ENCODE measurements at places on chromosomes 7 and 10.
A peak's percentile ranks its signal among the peaks of the same experiment; 100 is the strongest.

GRCh38 chr10:80170641-80171040 lies 34.7 kb downstream of the ANXA11 start:
- no peak for DNase-seq

DNA sequence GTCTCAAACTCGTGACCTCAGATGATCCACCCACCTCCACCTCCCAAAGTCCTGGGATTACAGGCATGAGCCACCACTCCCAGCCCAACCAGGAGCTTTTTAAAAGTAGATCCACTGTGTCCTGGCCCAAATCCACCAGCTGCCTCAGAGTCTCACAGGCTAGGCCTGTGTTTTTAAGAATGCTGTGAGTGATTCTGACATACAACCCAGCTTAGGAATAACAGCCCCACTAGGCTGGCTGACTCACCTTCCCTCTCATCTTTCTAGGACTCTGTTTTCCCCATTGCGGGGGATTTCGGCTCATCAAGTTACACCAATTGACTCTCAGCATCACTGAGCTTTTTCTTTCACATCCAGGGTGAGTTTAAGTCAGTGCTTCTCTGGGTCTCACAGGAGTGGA lies 207.6 kb downstream of the SKIDA1 start:
- DNase-seq = no peak

DNA sequence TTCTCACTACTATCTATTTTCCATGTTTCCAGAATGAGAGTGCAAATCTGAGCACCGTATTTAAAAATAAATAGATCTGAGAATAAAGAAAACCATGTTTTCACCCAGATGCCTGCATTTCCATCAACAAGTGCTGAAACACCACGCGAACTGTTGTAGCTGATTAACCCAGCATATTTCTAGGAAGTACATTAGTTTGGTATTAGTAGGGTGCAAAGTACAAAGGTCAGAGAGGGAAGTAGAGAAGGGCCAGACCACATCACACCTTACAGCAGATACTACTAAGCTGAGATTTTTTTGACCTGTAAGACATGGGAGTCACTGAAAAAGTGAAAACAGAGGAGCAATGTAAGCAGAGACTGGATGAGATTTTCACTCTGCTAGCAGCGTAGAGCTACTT lies 181.3 kb downstream of the IMMP2L start:
- no peak for DNase-seq

DNA sequence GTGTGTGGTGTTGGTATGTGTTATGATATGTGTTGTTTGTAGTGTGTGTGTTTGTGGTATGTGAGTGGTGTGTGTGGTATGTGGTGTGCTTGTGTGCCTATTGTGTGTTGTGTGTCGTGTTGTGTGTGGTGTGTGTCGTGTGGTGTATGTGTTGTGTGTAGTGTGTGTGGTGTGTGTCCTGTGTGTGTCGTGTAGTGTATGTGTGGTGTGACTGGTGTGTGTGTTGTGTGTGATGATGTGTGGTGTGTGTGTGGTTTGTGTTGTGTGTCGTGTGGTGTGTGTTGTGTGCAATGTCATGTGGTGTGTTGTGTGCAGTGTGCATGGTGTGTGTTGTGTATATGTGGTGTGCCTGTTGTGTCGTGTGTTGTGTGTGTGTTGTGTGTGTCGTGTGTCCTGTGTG lies 144.6 kb downstream of the DNAJB6 start:
- DNase-seq = no peak

DNA sequence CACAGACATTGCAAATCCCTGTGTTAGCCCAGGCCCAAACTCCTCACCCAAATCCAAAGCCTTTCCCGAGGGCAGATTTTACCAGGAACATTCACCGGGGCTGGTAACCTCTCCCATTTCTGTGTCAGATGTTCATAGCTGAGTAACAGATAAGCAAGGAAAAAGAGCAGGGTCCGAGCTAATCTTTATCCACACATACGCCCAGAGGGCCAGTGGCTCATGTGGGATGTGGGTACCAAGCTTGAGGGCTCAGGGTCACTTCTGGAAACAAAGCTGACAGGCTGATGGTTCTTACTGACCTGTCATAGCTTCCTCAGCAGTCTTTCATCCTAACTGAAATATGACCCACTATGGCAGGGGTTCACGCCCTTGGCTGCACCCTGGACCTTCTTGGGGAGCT lies 39.8 kb downstream of the HBP1 start:
- DNase-seq = no peak

DNA sequence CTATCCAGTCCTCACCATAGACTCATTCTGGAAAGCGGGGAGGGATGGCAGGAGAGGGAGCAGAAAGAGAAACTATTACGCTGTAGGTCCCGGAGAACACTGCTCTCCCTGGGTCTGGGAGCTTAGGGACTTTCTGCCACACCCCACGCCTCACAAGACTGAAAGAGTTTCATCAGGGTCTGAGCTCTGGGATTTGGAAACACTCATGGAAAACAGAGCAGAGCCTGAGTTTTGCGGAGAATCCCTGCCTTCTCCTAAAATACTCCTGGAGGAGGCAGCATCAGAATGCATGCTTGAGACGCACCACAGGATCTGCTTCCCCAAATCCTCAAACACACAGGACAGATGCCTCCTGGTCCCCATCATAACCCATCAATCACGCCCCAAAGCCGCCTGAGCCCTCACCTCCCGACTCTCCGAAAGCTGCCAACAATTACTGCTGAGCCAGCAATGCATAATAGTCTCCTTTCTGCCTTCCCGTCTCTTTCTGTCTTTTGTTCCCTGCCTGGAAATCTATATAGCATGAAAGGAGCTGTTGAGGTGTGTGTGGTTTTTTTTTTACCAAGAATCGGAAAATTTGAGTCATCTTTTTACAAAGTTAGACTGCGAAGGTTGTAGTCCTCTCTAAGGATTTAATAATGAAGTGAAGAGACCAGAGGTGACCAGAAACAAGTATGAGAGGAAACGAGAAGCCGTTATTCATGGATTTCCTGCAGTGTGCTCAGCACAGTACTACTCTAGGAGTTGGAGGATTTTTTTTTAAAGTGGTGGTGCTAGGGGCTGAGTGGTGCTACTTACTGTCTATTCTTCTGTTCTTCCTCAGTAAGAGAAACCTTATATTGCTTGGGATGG lies 37.7 kb downstream of the ASB13 start:
- DNase-seq = no peak

GRCh38 chr10:22345301-22346095 lies at the start of gene SPAG6:
Gene SPAG6 (plus strand): TSS chr10:22345496. CDS start chr10:22345612, 116 bp downstream.
- no peak for DNase-seq

DNA sequence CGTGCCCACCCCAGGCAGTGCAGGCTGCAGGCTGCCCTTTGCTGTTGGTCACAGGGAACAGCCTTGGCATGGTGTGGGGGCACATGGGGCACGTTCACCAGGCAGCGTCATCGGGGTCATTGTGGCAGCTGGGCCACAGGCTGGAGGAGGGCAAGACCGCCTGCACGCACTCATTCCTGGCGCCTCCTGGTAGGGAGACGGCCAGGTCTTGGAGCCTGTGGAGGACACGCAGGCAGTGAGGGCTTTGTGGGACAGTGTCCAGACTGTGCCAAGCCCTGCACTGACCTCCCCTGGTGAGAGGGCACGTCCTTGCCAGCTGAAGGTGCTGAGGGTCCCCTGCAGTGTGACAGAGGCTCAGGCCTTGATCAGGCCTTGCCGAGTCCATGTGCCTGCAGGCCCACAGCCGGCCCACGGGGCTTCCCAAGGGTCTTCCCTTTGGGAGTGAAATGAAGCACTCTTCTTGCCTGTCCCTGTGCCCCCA lies 76.4 kb downstream of the NKX6-2 start:
- DNase-seq = no peak

DNA sequence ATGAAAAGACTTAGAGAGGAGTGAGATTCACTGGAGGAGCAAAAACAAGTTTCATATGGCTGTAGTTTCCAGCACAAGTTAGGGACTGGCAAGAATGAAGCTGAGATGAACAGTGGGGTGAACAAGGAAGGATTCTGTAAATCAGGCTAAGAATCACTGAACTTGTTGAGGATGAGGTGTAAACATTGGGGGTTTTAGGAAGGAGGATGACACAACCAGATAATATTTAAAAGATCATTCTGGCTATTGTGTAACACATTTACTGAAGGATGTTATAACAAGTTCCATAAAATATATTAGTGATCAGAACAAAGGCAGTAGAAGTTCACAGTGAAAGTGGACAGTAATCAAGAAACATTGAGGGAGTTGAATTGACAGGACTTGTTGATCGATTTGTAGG lies 68.9 kb downstream of the CD36 start:
- no peak for DNase-seq

DNA sequence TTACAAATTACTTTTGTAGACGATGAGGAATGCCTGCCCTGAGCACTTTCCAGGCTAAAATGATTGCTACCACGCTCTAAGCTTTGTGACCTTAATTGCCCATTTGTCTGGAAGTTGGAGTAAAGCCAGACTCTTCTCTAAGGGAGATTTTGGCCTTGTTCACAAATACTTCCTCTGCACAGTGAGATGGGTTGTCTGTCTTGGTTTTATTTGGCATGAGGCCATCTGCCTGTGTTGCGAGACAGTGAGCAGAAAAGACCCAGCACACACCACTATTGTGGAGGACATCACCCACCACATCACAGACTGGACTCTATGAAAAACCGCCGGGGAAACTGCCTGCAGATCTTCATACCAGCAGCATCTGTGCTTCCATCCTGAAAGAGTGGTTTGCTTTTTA lies 138.4 kb downstream of the BICC1 start:
- no peak for DNase-seq

DNA sequence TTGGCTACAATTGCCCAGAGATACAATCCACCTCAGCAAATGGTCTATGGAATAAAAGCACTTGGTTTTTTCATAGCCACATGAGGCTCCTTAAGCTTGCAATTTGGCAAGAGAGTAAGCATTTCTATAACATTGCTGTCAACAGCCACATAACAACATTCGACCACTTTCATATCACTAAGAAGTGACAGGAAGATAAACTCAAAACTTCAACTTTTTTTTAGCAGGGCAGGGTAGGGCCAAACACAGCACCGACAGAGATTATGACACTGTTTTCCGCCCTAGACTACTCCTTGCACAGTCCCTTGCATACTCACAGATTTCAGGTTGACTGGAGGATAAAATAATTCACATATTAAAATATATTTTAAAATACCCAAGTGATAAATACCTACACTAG lies 185.4 kb downstream of the JAZF1 start:
- DNase-seq = no peak

GRCh38 chr7:139095194-139095659 lies 14.3 kb downstream of the ZC3HAV1 start:
- DNase-seq = peak; percentile 52
